Activated T-helper 2 cell treated with anti-CD3 and anti-CD28 coated beads, Interferon-gamma antibody, Interleukin-2, Interleukin-4, amounts not matched to agents 10 μg/mL and 5 μg/mL and 100 μg/mL, durations not matched to agents 14 hours and 24 hours and 36 hours (primary cell): ENCODE measurements at places on chromosomes 11 and 22. TPM values are rescaled to one million over a fixed set of nuclear protein-coding genes. Genes with fewer than 3 reads are reported as not detected.

The UQCC3 gene
- 8.0 and 9.5 TPM in 2 replicates for total RNA-seq

DNA sequence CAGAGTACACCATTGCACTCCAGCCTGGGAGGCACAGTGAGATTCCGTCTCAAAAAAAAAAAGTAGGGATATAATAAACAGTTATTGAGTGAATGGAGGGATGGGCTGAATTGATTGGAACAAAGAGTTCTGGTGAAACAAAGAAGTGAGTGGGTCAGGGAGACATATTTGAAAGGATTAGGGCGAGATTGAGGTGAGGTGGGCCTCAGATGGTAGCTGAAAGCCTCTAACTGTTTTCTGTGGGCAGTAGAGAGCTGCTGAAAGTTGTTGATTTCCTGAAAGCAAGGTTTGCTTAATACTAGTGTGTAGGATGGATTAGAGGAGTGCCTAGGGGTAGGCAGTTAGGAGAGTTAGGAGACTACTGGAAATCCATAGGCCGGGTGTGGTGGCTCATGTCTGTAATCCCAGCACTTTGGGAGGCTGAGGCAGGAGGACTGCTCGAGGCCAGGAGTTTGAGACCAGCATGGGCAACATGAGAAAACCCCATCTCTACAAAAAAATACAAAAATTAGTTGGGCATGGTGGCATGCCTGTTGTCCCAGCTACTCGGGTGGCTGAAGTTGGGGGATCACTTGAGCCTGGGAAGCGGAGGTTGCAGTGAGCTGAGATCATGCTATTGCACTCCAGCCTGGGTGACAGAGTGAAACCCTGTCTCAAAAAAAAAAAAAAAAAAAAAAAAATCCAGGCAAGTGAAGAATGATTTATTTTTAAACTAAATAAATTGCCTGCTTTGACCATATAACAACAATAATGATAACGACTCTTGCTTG lies 41.4 kb upstream of the PTPRJ start:
- no peak for DNase-seq

The PKP3 gene
- not detected in 2 replicates for total RNA-seq

The GGT5 gene
- total RNA-seq: 0.05 TPM in 1 of 2 replicates, not detected in the other

DNA sequence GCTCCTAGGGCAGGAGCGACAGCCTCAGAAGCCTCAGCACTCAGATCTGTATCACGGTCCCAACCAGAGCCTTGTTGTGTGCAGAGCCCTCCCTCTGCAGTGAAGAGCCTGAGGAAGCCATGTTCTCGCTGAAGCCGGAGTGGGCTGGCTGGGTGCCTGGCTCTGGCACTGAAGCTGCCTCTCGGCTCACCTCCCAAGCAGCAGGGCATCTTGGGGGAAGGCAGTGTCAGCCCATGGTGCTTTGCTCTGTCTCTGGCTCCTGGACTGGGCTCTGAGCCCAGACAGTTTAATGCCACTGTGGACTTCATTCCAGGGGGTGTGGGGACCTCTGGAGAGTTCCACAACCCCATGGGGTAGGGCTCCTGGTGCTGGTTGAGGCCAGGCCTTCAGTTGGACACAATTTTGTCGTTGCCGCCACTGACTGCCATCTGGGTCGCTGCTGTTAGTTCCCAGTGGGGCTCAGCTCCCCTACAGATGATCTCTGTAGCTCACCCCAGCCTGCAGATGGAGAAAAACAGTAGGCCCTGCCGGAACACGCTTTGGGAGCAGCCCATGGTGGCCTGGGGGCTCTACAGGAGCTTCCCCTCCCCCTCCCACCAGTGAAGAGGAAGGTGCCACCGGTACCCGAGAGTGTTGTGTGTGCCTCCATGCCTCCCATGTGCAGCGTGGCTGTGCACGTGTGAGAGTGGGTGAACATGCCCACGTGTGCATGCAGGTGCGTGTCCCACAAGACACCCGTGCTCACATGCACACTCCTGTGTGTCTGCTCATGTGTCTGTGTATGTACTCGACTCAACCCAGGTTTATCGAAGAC lies 86.5 kb upstream of the B3GAT1 start:
- DNase-seq: no peak

The CHRM4 gene
- total RNA-seq: 0.11 and 0.23 TPM in 2 replicates

The GVQW3 gene
- total RNA-seq: 4.3 and 4.4 TPM in 2 replicates

- no peak for DNase-seq
Measured at GRCh38 chr11:95469258-95469657, 238.3 kb upstream of the SESN3 start.

DNA sequence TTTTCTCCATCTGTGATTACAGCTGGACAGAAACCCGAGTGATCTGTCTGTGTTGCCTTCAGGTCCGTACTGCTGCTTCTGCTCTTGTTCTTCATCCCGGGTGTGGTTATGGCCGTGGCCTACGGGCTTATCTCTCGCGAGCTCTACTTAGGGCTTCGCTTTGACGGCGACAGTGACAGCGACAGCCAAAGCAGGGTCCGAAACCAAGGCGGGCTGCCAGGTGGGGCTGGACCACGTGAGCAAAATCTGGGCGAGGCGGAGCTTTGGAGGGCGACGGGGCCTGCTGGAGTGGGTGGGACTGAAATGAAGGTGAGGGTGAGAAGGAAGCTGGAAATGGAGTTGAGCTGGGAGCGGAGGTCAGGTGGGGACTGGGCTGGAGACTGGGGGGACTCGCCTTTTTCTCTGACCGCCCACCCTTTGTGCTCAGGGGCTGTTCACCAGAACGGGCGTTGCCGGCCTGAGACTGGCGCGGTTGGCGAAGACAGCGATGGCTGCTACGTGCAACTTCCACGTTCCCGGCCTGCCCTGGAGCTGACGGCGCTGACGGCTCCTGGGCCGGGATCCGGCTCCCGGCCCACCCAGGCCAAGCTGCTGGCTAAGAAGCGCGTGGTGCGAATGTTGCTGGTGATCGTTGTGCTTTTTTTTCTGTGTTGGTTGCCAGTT lies 11.1 kb downstream of the CCKBR start:
- DNase-seq: no peak

- no peak for DNase-seq
Measured at GRCh38 chr11:60459345-60459744, 3.7 kb downstream of the MS4A1 start.

- DNase-seq: no peak
Measured at GRCh38 chr11:17762309-17762974, 27.9 kb downstream of the KCNC1 start.

DNA sequence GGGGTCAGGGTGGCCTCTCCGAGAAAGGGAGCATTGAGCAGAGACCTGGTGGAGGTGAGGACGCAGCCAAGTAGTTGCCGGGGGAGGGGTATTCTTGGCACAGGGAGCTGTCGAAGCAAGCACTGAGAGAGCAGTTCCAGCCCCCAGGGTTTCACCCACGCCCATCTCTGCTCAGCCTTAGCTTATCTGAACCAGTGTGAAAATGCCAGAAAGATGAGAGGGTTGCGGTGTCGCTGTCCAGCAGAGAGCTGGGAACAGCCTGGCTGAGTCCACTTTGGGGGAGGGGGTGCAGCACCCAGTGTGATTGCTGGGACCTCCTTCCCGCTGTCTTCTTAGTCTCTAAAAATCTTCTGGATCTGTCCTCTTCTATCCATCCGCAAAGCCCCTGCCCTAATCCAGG lies 123.3 kb upstream of the TBCEL start:
- no peak for DNase-seq

- peak; percentile 14 for DNase-seq
Measured at GRCh38 chr11:14380947-14381561, 22.1 kb upstream of the RRAS2 start.

DNA sequence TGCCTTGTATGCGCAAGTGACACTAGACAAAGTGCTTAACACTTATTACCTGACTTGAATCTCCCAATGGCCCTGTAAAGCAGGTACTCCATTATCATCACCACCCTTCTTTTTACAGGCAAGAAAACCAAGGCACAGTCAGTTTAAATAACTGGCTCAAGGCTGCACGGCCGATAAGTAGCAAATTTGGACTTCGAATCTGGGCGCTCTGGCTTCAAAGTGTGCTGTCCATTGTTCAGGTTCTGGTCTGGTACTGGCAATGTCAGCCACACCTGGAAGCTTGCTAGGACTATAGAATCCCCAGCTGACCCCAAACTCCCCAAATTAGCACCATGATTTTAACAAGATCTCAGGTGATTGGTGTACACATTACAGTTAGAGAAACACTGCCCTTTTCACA lies 19.3 kb upstream of the EHF start:
- no peak for DNase-seq

DNA sequence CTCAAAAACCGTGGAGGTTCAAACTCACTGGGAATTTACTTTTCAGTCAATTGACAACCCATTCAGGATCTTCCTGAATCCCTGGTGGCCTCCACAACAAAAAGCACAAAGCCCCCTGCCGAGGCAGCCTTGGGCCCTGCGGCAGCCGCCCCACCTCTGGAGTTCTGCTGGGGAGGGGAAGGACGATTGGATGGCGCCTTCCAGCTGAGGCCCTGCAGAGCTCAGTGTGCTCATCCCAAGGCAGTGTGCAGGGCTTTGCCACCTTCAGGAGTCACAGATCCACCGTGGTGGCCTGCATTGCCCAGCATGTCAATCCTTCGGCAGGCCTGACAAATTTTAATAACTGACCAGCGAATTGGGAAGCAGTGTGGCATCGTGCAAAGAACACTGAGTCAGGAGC lies 7.4 kb downstream of the ZFTA start:
- DNase-seq: no peak

DNA sequence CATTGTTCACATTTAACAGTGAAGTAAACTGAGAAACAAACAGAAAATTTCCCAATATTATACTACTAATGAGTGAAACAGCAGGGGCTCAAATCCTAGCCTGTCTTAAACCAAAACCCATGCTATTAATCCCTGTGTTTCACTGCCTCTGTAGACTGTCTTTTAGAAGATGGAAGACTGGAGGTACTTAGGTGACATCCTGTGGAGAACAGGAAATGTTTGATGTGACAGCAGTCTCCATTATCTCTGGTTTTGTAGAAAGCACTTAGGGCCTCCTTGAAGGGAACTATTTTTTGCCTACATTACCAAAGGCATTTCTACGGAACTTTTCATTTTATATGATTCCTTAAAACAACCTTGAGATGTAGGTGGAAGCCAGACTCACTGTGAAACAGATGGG lies 288.1 kb upstream of the SORL1-AS1 start:
- no peak for DNase-seq

The PRDM10 gene
- total RNA-seq: 15.3 and 15.5 TPM in 2 replicates

GRCh38 chr22:37802310-37803194 lies 5.2 kb upstream of the GCAT start:
- no peak for DNase-seq

The PAMR1 gene
- not detected in 2 replicates for total RNA-seq

The FAM181B gene
- total RNA-seq: not detected in 2 replicates

DNA sequence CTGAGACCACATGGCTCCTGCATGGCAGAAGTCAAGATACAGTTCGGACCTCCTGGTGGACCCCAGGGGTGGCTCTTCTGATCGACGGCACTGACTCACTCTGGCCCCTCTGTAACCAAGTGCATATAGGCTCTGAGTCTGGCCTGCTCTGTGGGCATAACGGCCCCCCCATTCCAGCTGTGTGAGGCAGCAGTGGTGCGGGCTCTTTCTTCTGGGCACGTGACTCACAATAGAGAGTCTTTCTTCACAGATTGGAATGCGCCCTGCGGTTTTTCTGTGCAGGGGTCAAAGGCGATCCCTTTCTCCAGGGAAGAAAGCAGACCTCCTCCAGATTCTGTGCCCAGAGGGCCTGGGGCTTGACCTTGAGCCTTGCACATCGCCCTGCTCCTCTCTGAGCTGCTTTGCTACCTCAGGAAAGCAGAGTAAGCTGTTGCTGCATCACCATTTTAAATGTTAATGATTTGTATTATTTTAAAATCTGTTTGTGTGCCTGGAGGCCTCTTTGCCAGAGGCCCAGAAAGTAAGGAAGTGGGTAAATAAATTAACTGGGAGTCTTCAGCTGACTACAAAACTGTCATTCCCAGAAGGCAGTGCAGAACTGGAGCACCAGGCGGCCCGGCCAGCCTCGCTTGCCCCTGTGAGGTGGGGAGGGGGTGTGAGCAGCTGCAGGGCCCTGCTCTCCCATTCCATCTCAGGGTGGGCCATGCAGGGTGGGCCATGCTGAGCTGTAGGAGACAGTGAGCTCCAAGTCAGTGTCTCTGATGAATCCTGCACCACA lies 199.0 kb downstream of the GRIK4 start:
- no peak for DNase-seq

DNA sequence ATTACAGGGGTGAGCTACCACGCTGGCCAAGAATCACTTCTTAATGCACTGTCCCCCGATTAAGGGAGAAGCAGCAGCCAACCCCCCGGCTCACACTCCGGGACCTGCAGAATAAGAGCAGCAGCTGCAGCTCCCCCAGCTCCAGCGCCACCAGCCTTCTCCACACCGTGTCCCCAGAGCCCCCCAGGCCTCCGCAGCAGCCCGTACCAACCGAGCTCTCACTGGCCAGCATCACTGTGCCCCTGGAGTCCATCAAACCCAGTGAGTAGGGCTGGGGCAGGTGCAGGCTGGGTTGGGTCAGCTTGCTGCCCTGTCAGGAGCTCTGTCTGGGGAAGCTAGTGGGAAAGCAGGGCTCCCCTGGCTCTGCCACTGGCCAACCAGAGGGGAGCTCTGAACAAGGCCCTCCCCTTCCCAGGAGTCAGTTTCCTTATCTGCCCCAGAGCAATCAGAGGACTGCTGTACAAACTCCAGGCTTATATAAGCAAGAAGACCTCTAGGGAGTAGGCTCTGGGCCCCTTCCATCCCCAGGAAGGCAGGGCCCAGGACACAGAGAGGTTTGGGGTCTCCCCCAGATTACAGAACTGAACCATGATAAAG lies 8.5 kb upstream of the SH3BP1 start:
- DNase-seq: no peak

The AHNAK gene
- total RNA-seq: 105 and 108 TPM in 2 replicates

The TCN2 gene
- 0.51 and 0.68 TPM in 2 replicates for total RNA-seq

GRCh38 chr11:10751581-10751940 lies 515 bp downstream of the CTR9 start:
- no peak for DNase-seq

DNA sequence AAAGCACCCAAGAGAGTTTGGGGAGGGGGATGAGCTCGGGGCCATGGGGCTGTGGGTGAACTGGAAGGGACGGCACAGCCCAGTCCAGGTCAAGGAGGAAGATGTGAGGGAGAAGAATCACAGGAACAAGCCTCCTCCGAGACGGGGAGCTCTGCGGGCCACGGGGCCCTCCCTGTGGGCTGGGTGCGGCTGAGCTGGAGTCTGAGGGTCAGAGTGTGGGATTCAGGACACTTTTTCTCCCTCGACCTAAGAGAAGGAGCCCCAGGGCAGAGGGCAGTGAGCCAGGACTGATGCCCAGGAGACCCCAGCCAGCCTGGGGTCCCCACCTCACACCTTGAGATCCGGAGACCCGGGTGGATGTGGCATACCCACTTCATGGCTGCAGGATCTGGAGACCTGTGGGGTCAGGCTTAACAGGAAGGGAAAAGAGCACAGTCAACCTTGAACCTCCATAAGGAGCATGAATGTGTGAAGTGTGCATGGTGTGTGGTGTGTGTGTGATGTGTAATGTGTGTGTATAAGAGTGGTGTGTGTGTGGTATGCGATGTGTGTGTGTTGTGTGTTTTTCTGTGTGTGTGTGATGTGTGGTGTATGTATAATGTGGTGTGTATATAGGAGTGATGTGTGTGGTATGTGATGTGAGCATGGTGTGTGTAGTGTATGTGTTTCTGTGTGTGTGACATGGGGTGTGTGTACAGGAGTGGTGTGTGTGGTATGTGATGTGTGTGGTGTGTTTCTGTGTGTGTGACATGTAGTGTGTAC lies 504.6 kb downstream of the BRD1 start:
- DNase-seq: no peak
